ENCODE measurements at places on chromosomes 12 and 14.

DNA sequence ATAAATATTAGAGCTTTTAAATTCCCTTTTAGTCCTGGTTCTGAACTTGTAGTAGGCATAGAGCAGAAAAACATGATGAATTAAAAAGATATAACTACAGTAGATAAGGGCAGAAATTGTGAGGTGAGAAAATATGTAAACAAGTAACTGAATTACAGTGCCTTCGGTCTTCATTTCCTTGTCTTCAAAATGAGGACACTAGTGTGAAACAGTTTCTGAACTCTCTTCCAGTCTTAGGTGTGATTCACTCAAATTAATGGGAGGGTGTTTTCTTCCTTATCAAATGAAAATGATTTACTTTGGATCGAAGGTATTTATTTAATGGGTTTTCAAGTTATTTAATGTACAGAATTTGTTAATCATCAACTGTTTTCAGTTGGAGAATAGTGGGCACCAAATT, 1.5 kb downstream of the FGD4 start:
- DNase-seq: no peak

GRCh38 chr12:63802012-63802608, 22.4 kb downstream of the RXYLT1 start:
- DNase-seq: no peak

DNA sequence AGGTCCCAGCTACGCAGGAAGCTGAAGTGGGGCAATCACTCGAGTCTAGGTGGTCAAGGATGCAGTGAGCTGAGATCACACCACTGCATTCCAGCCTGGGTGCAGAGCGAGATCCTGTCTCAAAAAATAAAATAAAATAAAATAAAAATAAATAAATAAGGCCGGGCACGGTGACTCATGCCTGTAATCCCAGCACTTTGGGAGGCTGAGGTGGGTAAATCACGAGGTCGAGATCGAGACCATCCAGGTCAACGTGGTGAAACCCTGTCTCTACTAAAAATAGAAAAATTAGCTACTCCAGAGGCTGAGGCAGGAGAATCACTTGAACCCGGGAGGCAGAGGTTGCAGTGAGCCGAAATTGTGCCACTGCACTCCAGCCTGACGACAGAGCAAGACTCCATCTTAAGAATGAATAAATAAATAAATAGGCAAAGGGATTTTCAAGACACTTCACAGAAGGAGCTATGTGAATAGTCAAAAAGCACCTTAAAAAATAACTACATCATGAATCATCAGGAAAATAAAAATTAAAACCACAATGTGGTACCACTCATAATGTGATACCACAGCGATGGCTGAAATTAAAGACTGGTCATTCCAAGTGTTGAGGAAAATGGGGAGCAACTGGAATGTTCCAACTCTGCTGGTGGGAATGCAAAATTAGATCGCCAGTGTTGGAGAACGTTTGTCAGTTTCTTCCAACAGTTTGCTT, 92.9 kb upstream of the TBX3 start:
- DNase-seq: no peak

- DNase-seq: no peak
These were observed 341.7 kb upstream of the KITLG start for GRCh38 chr12:88921890-88922532.

DNA sequence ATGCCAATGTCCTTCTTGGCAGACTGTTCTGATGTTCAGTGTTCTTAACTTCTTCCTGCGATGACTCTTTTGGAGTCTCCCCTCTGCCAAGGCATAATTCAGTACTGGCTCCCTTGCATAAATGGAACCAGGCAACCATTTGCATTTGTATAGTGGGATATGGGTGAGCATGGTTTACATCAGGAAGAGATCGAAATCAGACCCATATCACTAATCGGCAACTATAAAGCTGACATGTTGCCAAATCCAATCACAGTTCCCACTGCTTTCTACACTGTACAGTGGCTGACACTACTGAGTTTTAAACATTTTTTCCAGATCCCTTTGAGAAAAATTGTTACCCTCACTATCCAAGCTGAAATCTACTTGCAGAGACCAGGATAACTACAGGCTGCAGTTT, 83.8 kb downstream of the KITLG start:
- no peak for DNase-seq

GRCh38 chr12:107229827-107230226, 136.5 kb upstream of the CRY1 start:
- DNase-seq: no peak

- DNase-seq: no peak
These were observed 826 bp upstream of the HOXC6 start for GRCh38 chr12:54027442-54027786.

DNA sequence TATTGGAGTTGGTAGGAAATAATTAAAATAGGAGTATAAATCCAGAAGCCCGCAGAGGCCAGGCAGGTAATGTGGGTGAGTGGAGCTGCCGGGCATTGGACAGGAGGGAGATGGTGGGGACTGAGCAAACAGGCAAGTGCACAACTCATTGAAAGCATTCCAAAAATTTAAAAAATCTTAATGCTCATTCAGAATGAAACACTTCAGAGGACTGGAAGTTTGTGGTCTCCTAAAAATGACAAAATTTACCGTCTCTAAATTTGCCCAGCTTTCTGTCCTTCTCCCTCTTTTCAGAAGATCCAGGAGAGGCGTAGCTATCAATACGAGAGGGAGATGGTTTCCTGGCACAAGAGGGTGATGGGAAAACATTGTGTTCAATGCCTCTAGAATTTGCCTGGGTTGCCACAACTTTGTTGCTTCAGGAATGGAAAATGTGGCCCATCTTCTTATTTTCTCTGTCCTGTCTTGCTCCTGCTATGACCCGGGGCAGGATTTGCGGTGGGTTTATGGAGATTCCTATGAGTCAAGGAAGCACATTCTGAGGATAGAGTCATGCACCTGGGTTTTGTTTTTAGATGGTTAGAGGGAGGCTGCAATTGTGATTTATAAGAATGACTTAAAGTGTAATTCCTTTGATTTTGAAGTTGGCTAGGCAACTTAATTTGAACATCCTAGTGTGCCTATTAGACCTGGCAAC, 72.2 kb downstream of the BORCS5 start:
- DNase-seq: no peak

- DNase-seq: no peak
These were observed 139.7 kb downstream of the EMP1 start for GRCh38 chr12:13336216-13336615.

- DNase-seq: no peak
These were observed 17.1 kb downstream of the SMCO2 start for GRCh38 chr12:27463511-27464219.

DNA sequence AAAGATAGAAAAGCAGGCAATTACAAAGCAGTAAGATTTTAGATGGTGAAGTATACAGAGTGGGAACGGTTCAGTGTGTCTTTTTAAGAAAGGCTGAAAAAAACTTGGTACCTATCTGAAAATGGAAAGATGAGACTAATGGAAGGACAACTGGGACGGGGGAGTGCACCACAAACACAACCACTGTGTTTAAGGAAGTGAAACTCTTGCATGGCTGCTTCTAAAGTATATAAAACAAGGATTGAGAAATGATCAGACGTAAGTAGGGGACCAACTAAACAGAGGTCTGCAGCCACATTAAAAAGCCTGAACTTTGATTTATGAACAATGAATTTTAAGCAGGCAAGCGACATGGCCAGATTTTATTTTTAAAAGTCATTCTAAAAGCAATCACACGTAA, 328.6 kb downstream of the MDGA2 start:
- DNase-seq: no peak

DNA sequence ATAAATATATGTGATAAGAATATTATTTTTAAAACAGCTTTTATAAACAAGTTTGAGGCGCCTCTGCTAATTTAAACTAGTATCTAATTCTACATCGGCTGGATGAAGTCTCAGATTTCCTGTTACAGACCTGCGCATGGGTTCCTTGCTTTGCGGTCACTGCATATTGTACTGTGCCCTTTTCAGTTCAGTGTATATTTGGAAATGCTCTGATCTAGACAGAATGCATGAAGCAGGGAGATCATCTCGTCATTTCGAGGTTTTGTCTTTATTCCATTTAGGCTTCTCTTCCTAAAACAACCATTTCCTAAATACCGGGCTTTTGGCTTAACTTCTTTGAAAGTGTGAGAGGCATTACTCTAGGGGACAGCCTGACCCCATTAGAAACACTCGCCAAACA, 25.6 kb downstream of the CRACR2A start:
- DNase-seq: no peak

DNA sequence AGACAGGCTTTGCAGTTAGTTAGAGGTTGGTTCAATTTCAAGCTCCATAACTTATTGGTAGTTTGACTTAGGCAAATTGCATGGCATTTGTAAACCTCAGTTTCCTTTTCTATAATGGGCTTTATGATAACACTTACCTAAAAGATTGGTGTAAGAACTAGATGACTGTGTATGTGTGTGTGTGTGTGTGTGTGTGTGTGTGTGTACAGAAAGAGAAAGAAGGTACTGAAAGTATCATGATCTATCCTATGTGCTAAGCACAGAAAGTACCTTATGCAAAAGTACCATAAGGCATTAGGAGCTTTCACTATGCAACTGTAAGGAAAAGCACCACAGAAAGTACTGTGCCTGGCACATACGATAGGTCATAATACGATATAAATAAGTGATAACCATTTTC, 304.3 kb upstream of the KITLG start:
- no peak for DNase-seq

DNA sequence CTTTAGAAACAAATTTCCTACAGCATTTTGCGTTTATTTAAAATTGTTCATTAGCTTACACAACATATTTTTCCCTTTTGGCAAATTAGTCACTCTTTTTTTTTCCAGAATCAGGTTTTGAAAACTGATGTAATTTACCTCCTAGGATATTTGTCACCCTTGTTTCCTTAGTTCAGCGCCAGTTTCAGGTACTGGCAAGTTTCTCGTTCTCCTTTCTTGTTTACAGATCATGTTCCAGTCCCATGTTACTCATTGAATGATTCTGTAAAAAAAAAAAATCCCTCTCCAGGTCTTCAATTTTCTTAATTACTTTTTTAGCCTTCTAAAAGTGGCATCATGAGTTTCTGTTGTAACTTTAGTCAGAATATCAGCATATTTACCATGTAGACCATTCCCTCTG, 2.7 kb downstream of the PPP4R4 start:
- no peak for DNase-seq

GRCh38 chr12:59657266-59657665, 61.4 kb downstream of the SLC16A7 start:
- no peak for DNase-seq

DNA sequence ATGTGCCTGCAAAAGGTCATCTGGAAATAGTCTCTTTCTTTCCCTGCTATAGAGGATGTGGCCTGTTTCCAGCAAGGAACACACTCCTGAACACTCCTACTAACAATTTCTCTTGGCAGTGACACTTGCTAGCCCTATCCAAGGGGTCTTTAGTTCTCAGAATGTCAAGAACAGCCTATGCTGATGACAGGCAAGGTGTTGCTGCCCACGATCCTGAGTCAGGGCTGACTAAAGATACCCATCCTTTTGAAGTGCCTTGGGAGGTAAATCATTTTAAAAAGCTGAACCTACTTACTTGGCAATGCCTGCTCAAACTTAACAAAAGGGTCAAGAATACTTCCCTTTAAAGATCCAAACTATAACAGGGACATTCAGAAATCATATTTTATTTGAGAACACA, 1146.4 kb downstream of the VRK1 start:
- no peak for DNase-seq

GRCh38 chr12:29714966-29715365, 68.8 kb downstream of the TMTC1 start:
- no peak for DNase-seq

GRCh38 chr14:96635850-96636249, 133.7 kb downstream of the PAPOLA start:
- DNase-seq: no peak

DNA sequence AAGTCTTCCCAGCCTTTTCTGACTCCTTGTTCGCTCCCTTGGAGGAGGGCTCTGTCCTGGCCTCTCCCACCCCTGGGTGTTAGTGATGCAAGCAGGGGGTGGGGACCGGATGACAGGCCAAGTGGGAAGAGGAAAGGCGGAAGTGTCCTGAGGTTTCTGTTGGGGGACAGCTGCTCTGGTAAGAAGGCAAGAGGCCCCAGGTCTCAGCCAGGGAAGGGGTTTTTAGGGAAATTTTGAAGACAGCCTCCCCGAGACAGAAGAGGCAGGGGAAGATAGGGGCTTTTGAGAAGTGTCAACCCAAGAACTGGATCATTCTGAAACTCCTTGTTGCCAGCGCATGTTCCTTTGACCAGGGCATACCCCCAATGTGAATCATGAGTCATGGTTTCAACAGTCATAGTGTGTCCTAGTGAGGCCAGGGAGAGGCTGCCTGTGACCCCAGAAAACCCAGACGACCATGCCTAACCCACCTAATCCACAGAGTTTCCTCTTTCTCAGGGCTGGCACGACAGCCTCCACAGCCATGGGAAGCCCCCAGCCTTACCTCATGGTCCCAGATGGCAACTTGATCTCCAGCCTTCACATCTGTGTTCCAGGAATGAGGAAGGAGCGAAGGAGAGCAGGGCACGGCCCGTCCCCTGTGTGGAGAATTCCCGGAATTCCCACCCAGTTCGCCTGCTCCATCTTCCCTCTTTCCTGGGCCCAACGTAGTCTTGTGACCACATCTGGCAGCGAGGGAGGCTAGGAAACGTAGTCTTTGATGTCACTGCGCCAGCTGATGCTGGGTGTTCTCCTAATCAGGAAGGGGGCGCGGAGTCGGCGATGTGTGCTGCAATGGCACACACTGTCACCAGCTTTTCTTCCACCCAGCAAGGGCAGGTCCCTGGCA, 4.9 kb upstream of the GPR132 start:
- DNase-seq: no peak

- peak; percentile 7 for DNase-seq
These were observed 1.4 kb downstream of the MAP3K9 start for GRCh38 chr14:70807898-70808415.

DNA sequence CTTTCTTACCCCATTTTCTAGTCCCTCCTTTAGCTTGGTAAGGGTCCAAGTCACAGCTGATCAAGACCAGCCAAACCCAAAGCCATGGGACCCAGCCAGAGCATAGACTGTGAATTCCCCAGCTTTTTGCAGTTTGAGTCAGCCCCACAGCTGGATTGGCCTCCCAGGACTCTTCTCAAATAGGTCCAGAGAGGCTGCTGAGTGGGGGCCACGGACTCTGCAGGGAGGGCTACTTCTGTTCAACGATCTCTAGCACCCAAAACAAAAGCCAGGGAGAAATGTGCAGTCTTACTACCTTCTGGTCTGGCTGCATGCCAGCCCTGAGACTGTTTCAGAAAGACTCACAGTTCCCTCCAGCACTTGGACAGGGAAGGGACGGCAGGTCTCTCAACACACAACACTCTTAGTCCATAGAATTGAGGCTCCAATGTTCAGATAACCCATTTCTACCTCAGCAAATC, 1.6 kb downstream of the VDR start:
- no peak for DNase-seq

GRCh38 chr12:20474443-20474842, 106.1 kb downstream of the PDE3A start:
- DNase-seq: no peak
